HCT116 (cell line): ENCODE measurements at places on chromosomes 6 and 20.

- DNase-seq: no peak
Observed at GRCh38 chr6:44049163-44049988, 77.9 kb downstream of the MRPL14 start.

DNA sequence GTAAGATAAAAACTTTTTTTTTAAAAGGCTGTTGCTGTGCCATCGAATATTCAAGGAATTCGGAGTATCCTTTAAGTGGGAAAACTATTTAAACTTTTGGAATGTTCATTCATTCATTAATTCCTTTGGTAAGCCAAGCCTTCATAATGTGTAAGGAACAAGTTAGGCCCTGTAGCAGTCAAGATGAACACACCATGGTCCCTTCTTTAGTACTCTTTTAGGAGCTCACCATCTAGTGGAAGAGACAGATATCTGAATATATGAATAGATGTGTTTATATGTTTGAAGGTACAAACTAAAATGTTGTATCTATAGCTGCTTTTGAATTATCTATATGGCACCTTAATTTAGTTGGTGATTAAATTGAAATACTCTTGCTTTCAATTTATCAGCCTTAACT, 5.8 kb downstream of the SPO11 start:
- no peak for DNase-seq

DNA sequence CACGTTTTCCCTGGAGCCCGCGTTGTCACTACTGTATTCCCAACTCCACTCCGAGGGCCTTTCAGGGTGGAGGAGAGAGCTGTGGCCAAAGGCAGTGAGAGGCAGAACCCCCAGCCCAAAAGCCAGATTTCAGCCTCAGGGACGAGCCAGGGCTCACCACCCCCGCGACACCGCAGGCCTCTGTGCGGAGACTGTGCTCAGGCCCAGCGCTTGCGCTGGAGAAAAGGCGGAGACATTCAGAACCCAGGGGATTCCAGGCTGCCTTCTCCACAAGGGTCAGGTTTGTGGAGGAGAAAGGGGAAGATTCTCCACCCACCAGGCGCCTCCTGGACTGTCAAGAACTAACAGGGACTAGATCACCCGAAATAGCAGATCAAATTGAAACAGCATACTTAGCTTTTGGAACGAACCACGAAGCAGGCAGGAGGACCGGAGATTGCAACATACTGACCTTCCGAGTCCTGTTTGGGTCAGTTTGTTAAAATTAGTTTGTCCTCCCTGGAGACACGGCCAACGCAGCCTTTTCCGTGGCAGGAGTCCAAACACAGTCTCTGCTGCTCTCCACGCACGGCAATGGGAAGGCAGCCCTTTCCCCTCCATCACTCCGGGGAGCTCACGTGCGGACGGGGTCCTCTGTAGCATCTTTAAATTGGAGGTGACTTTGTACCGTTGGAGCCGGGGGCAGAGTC, 14.4 kb downstream of the DLL1 start:
- DNase-seq: no peak

DNA sequence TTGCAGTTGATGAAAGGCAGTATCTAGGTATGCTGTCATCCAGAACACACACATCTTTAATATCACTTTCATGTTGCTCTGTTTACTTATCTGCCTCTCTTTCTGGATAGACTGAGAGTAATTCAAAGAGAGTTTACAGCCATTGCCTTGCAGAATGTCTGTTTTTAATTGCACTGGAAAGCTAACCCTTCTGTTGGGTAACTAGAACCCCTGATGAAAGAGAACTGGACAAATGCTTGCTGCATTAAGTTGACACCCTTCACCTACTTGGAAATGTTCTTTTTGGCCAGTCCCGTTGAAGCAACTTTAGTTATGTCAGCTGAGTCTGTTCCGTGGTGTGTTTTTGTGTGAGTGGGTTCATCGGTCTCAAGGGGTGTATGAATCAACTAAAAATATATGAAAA, 383.8 kb upstream of the CITED2 start:
- DNase-seq: no peak

- no peak for DNase-seq
Observed at GRCh38 chr6:109166673-109167072, 71.4 kb downstream of the CEP57L1 start.

DNA sequence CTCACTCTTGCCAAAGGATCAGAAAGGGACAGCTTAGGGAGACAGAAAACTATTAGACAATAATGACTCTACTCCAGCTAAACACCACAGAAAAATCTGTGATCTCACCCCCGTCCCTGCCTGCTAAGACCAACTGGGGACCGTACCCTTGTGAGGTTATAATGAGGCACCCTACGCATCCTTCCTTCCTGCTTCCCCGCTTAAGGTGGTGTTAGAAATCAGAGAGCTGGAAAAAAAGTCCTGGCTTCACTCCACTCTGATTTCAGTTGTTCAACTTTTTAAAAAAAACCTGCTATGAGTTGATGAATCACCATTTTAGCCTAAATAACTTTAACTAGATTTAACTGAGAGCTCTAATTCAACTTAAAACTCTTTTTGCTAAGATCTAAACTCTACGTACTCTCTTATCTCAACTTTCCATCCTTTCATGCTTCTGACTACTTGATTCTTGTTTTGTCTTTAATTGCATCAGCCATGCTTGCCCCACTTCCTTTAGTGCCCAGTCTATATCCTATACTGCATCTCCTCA, 35.8 kb upstream of the TMEM14A start:
- DNase-seq: no peak

DNA sequence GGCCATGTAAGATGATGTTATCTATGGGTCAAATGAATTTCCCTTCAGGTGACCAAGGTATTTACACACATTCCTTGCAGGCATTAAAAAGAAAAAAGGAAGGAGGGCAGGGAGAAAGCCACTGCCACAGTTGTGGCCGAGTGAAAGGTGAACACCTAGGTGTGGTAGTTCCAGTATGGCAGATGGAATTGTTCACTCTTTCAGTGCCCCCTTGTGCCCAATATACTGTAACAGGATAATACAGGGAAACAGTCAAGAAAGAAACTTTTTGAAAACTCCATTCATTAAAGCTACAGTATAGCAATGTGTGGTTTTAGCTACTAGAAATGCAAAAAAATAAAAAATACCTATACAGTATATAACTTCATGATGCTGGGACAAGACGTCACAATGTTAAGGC, 52.1 kb downstream of the BMP2 start:
- no peak for DNase-seq

DNA sequence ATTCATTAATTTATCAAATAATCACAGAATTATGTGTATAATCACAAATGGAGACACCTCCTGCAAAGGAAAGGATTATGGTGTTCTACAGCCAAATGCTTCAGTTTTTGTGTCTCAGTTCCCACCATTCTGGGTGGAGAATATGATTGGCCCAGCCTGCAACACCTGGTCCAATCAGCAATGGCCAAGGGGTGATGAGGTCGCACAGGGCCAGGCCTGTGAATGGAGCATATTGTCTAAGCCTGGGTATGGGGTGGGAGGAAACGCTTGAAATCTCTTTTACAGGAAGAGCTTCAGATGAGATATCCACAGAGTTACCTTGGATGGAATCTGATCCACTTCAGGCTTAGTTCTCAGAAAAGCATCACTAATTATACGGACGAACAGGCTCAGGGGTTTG, 271.6 kb downstream of the DHX35 start:
- DNase-seq: no peak

GRCh38 chr20:32285621-32286371, 8.3 kb downstream of the KIF3B start:
- no peak for DNase-seq

DNA sequence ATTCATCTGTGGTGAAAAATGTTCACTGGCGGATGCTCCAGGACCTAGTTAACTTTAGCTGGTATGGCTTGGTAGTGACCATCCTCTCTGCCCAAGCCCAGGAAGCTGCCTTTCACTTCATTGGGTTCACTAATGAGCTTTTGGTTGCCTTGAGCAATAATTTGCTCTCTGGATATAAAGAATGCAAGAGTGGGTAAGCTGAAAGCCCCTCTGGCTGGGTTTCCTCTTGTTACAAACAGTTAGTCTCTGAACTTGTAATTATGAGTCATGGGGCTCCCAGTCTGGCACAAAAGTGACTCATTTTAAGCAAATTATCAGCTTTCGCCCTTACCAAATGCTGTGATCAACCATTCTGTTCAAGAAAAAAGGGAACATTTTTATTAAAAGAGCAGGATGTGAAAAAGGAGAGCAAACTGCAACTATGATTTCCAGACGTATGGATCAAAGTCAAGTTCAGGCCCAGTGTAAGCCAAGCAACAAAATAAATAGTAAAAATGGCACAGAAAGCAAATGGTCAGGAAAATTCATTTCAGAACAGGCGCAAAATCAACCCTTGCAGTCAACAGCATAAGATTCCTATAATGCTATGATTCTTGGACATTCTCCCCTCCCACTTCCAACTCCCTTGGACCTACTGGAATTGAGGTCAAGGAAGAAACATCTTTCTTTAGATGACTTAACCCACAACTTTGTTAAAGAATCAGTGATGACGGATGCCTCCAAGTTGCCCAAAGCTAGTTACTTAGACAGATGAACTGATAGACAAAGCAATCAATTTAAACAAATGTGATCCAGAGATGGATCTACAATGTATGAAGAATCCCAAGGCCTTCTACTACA, 130.0 kb upstream of the KCNK16 start:
- no peak for DNase-seq
